ENCODE measurements at places on chromosomes 2 and 18.

GRCh38 chr18:61435064-61435652, 101.9 kb downstream of the CDH20 start:
- peak; percentile 2 for DNase-seq

DNA sequence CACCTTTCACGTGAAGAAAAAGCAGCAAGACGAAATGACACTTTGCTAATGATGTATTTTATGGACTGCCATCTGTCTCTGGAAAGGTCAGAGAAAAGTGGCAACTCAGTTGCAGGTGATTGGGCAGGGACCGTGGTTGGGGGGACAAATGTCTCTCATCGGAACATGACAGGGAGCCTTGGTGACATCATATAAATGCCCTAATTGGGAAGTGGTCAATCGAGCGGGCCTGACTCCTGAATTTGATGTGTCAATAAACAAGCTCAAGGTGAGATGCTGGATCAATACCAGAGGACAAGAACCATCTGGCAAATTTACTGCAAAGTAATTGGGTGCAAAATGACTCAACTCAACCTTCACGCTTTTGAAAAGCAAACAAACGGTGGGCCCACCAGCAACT, 151.9 kb upstream of the SKOR2 start:
- no peak for DNase-seq

DNA sequence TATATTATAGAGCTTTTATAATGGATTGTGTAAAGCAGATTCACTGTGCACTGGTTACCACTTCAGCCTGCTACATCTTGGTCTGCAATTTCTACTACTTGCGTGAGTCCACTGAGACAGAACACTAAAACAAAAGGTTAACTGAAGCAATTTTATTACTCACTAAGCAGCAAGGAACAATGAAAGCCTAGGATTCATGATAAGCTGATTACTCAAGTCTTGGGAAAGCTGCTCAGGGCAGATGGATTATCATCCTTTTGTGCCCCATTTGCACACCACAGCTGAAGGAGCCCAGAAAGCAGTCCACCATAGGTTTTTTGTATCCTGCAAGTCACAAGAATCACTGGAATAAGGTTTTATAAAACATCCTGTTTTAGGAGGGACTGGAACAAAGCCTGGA, 1215.2 kb upstream of the TMEFF2 start:
- DNase-seq = no peak

DNA sequence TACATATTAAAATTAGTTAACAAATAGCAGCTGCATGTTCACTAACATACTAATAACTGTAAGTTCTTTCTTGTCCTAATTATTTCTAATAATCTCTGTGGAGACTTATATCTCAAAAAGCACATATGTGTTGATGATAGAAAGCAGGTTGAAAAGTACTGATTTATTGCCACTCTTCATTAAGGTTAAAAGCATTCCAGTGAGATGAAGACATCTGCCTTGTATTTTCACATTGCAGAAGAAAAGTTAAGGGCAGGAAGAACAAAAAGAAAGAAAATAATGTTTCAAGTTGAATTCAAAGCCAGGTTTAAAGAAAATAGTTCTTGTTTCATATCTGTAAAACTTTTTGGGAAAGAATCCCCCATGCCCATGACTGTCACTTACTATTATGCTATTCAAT, 429.9 kb downstream of the MTX2 start:
- no peak for DNase-seq

- DNase-seq = no peak
Measured at GRCh38 chr2:139271149-139271548, 491.0 kb upstream of the NXPH2 start.

DNA sequence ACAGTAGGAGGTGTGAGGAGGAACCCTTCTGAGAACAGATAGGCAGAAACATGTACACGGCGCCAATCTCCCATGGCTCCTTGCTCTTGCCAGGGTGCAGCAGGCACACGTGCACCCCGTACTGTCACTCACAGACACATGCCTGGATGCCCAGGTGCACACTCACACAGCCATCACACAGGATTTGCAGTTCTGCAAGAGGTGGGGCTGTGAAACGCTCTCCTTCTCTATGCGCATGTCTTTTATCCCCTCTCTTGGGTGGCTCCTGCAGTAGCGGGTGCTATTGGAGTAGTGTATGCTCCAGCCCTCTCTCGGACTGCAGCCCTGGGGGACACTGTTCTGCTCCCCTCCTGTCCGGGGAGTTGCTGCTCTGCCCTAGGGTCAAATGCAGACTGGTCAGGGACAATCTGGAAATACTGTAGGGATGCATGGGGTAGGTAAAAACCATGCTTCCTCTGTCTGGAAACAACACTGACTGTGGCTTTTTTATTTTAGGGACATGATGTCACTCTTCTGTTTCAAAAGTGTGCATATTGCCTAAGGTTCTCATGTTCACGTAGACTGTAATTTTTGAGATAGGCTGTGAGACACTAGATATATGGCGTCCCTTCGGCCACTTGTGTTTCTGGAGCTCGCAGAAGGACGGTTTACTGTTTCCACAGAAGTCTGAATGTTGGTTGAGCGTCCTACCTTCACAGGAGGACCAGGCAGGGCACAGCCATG, 118.5 kb downstream of the PRKCE start:
- no peak for DNase-seq

- no peak for DNase-seq
Measured at GRCh38 chr18:1840878-1841277, 730.4 kb downstream of the METTL4 start.

Measured in GM12891 (cell line).